NCI-H1436 (cell line): ENCODE measurements at places on chromosomes 16 and 17.

DNA sequence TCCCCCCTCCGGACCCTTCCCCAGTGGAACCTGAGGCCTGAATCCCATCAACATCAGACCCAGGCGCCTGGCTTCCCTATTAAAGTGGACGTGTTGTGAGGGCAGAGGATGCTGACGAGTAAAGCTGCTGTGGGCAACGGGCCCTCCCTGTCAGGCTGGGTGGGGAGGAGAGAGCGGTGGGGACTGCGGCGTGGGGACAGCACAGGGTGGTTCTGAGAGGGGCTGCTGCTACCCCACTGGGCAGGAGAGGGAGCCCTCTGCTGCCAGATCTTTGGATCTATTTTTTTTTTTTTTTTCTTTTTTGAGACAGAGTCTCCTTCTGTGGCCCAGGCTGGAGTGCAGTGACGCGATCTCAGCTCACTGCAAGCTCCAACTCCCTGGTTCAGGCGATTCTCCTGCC lies 5.9 kb downstream of the CA5A start:
- DNase-seq: no peak

DNA sequence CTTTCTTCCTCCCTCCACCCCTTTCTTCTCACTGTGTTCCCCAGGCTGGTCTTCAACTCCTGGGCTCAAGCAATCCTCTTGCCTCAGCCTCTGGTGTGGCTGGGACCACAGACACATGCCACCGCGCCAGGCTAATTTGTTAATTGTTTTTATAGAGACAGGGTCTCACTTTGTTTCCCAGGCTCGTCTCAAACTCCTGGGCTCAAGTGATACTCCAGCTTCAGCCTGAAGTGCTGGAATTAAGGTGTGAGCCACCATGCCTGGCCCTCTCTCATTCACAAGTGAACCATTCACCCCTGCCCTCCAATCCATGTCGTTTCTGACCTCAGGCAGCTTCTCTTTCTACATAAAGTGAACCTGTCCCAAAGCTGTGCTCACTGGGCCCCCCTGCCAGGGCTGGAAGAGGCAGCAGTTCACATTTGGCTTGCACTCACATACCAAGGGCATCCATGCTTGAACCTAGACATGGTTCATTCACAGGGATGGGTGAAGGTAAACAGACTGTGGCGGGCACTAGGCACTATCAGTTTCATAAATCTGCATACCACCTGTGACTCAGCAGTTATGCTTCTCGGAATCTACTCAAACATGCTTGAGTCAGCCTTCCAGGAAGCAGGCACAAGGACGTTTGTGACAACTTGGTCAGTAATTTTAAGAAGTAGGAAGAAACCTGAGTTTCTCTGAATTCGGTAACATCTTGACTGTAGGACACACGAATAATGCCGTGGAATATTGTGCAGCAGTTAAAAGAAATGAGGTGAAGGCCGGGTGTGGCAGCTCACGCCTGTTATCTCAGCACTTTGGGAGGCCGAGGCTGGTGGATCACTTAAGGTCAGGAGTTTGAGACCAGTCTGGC lies 6.0 kb upstream of the RNF213 start:
- peak; percentile 39 for DNase-seq

DNA sequence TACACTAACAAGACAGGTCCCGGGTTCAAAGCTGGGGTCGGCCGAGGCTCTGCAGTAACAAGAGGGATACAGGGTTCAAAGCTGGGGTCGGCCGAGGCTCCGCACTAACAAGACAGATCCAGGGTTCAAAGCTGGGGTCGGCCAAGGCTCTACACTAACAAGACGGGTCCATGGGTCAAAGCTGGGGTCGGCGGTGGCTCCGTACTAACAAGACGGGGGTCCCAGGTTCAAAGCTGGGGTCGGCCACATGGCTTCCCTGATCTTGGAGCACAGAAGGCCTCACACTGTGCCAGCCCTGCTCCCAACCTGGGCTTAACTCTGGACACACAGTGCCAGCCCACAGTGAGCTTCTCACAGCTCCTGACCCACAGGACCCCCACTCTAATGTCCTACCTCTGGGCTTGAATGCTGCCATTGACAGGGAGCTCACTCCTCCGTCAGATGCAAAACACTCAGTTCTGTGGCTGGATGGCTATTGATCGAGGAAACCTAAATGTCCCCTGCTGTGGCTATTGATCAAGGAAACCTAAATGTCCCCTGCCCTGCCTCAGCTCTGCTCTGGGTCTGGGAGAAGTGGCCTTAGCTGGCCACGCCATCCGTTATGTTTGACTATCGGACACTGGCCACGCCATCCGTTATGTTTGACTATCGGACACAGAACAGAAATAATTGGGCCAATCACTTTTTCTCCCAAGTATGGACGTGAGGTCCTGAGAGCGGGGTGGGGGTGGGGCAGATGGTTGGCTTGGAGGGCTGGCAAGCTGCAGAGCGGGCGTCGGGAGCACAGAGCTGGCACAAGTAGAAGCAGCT lies 54.6 kb upstream of the DOC2B start:
- no peak for DNase-seq

- DNase-seq: peak; percentile 32
Observed at GRCh38 chr17:72388765-72389473, 268.1 kb downstream of the SOX9 start.

DNA sequence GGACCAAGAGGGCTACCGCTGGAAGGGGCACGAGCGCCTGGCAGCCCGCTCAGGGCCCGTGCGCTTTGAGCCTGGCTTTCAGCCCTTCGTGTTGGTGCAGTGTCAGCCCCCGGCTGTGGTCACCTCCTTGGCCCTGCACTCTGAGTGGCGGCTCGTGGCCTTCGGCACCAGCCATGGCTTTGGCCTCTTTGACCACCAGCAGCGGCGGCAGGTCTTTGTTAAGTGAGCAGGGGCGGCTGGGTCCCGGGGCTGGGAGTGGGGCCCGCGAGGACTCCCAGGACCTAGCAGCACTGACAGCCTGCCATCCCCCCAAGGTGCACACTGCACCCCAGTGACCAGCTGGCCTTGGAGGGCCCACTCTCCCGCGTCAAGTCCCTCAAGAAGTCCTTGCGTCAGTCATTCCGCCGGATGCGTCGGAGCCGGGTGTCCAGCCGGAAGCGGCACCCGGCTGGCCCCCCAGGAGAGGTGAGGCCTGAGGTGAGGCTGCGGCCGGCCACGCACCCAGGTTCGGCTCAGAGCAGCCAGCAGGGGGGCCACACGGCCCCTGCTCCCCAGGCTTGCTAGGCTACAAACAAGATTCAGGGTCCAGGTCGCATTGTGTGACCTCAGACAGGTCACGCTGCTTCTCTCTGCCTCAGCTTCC lies 17.4 kb upstream of the MYO15B start:
- no peak for DNase-seq
